ENCODE measurements at places on chromosomes 1 and 21.
A peak's percentile ranks its signal among the peaks of the same experiment; 100 is the strongest.

- peak; percentile 77 for DNase-seq
Measured at GRCh38 chr1:172359491-172359999, 60.9 kb upstream of the C1orf105 start.

DNA sequence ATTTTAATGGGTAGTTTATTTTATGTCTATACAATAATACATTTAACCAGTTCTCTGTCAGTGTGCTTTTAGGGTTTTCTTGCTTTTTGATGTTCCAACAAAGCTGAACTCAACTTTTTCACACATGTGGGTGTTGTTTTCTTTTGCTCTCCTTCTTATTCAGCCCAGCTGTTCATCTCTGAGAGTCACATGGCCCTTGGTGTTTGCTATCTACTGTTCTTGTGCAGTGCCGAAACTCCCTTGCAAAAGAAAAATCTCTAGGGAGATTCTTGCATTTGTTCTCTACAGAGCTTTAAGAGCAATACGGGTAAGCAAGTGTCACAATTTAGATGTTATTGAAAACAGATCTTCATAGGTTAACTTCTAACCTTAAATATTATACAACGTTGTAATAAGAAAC, 281.1 kb upstream of the CXADR start:
- DNase-seq = no peak

DNA sequence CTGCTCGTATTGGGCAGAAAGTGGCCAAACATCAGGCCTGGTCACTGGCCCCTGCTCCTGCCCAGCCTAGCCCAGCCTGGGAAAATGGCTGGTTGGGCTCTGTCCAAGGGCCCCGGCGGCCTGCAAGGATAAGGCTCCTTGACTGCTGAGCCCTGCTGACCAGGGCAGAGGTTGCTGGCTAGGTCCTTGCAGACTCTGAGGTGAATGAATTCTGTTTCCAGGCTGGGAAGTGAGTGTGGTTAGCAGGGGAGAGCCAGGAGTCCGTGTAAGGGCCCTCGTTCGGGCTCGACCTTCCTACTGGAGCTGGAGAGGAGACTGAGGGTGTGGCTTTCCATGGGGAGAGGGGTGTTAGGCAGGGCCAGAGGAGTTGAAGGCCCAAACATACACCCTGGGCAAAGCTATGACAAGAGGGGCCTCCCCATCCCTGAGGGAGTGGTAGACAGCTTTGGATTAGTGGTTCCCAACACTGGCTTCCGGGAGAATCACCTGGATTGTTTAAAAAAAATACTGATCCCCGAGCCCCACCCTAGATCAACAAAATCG, 20.6 kb downstream of the CSF1 start:
- DNase-seq = no peak

DNA sequence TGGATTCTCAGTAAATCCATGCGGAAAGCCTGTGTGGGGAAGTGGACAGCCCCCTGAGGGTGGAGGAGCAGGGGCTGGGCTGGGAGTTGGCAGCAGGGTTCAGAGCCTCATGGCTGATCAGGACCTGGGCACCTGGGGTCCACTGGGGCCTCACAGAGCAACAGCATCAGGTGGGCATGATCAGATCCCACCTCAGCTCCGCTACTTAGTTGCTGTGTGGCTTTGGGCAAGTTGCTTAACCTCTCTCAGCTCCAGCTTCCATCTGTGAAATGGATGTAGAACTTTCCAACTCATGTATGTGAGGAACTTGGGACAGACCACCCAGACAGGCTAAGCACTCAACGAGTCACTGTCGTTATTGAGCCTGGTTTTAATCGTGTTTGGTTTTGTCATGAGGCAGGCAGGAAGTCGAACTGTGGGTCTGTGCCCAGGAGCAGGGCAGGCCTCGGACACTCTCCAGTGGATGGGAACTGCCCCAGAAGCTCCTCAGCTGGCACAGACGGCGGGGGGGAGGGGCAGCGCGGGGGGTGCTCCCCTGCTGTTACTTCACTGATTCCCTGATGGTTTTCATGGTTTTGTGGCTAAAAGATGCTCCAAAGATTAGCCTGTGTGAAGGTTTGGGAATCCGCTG, 155.8 kb upstream of the TMEM51 start:
- DNase-seq = no peak

Data from NCI-H1092 treated with DMSO at 0.1 percent for 48 hours (cell line).